Midbrain (tissue), 1 donor: ENCODE measurements at places on chromosomes 7 and 10.

DNA sequence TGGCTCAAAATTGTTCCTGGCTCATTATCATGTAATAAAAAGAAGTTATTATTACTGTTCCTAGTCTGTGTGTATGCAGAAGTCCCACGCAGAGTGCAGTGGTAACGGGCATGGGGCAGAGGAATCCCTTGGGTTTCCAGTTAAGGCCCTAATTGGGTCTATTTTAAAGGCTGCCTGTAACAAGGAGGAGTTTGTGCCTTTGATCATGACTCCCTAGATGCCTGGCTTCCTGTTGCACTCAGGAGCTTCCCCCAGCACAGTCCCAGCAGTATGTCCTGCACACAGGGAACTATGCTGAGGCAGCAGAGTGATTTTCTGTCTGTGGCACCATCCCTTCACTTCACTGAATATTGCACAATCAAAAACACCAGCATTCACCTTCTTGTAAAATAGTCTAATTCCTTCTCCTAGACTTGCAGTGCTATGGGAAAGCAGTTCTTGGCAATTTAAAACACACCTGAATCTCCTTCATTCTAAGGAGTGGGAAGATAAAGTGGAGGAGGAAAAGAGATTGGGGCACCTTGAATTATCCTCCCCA is 22.9 kb downstream of the SORCS1 start:
- no peak for DNase-seq

GRCh38 chr7:148699024-148699781 is 500 bp downstream of the CUL1 start:
- DNase-seq: no peak

GRCh38 chr10:64537928-64538327 is 1016.7 kb downstream of the REEP3 start:
- DNase-seq: peak; percentile 50

DNA sequence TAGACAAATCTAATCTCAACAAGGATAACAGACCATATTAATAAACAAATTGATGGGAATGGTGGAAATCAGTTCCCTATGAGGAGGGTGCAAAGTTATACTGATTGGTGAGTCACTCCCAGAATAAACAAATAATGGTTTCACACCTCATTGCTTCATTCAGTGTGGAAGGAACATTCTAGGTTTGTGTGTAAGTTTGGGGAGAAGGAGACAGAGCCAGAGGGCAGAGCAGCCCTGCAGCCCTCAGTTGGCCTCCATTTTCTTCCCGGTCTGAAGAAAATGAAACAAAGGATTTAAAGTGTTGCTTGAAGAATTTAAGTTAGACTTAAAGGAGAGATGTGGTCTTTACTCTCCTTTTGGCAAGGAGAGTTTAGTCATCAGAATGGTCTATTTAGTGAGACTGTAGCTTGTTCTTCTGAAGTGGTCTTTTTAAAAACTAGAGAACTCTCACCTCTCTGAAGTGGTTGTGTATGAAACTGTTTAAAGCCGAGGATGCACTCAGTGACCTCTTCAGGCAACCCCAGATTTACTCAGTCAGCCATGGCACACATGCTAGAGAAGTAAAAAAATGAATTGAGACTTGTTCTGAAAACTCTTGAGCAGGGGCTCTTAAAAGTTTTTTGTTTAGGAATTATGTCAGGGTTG is 27.2 kb downstream of the IKZF1 start:
- no peak for DNase-seq

DNA sequence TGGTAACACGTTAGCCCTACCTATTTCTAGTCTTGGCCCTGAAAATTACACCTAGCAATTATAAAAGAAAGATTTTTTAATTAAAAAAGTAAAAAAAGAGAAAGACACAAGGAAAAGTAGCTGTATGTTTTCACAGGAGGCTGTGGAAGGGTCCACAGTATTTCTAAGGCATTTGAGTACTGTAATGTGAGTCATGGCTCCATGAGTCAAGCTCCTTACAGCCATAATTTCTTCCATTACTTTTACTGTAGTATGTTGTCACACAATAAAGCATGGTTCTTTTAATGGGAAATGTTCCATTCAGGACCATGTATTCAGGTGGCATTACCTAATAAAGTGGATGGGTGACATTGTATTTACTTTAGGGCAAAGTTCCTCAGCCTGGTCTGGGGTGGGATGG is 113.4 kb downstream of the GPR37 start:
- DNase-seq: no peak

- no peak for DNase-seq
Observed at GRCh38 chr7:137652721-137653120, 194.1 kb downstream of the DGKI start.

GRCh38 chr7:127973832-127974231 is 57.4 kb downstream of the LRRC4 start:
- no peak for DNase-seq

DNA sequence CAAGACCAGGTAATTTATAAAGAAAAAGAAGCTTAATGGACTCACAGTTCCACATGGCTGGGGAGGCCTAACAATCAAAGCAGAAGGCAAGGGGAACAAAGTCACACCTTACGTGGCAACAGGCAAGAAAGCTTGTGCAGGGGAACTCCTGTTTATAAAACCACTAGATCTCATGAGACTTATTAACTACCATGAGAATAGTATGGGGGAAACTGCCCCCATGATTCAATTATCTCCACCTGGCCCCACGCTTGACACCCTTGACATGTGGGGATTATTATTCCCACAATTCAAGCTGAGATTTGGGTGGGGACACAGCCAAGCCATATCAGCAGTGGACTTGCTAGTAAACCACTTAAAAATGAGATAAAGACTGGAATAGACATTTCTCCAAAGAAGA is 451.7 kb downstream of the DNAJB9 start:
- DNase-seq: no peak

DNA sequence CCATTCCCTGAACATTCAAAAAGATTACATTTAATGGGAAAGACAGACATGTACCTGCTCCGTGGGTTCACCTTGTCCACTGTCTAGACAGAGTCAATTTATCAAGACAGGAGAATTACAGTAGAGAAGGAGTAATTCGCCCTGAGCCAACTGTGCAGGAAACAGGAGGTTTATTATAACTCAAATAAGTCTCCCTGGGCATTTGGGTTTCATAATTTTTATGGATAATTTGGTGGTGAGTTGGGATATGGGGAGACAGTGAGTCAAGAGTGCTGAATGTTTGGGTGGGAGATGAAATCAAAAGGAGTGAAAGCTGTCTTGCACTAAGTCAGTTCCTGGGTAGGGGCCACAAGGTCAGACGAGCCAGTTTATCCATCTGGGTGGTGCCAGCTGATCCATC is 165.9 kb upstream of the NAMPT start:
- no peak for DNase-seq

DNA sequence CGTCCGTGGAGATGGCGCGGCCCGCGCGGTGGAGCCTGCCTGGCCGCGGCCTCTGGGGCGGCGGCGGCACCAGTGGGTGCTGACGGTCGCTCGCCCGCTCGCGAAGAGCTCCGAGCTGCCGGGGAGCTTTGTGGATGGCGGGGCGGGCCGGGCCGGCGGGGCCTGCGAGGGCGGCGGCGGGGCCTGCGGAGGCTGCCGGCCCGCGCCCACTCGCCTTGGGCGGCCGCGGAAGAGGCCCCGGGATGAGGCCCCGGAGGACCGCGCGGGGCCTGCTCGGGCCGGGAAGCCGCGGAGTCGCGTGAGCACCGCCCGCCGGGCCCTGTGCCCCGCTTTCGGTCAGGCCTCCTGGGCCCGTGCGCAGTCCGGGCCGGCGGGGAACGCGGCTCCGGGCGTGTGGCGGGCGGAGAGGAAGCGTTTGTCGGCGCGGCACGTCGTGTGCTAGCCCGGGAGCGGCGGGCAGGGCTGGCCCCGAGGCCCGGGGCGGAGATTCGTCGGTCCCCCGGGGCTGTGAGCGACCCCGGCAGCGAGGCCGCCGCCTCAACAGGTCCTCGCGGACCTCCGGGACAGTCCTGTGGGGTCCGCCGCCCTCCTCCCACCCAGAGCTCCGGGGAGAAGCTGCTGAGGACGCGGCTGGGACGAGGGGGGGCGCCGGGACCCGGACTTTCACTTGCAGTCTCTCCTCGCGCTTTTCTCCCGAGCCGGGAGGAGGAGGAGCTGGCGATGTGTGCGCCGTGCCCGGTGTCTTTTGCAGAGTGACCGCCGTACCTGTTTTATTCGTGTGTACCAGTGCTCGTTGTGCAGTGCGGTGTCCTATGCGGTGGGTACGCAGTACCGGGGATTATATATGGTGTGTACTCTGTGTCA is 578 bp downstream of the ZMYND11 start:
- peak; percentile 39 for DNase-seq

DNA sequence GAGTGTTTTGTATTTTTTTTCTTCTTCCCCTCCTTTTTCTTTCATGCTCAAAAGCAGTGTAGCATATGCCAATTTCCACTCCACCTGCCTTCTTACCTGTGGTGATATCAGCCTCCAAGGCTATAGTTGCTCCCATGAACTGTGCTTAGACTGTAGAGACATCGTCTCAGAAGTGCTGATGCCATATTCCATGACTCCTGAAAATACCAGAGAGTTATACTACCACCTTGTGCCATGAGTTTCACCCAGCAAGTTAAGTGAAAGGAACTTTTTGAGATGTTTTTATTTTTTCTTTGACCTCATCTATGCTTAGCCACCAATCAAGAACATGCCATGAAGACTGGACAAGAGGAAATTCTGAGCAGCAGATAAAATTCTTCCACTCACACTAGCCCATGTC is 142.8 kb upstream of the SEMA3E start:
- DNase-seq: no peak

DNA sequence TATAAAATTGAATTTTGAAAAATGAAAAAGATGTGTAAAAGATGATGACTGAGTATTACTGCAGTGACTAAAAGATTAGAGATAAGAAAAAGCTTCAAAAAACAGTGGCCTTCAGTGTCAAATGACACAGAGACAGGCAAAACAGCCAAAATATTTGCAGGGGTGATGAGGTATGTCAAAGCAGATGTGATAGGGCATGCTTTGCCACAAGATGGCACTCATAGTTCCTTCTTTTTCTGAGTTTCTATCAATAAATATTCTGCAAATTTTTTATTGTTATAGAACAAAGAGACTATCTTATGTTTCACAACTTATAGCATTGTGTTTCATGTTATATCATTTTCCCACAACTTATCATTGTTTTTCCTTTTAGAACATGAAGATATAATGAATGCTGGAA is 344.1 kb upstream of the HPS1 start:
- DNase-seq: no peak

- DNase-seq: no peak
Observed at GRCh38 chr7:22208799-22209198, 148.2 kb downstream of the RAPGEF5 start.

DNA sequence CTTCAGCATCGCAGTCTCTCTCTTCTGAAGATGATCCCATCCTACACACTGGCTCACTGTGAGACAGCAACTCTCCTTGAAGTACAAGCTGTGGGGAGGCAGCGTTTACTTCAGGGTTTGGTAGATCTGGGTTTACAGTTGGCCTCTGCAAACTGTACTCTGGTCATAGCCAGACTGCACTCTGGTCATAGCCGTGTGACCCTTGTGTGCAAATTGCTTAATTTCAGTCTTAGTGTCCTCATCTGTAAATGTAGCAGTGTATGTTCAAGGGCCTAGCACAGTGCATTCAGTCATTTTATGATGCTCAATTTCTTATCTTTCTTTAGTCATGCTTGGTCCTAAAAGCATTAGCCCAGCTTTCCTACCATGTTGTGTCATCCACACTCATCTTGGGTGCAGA is 188.2 kb downstream of the LRMDA start:
- no peak for DNase-seq
